ENCODE measurements at places on chromosomes 6 and 20.

DNA sequence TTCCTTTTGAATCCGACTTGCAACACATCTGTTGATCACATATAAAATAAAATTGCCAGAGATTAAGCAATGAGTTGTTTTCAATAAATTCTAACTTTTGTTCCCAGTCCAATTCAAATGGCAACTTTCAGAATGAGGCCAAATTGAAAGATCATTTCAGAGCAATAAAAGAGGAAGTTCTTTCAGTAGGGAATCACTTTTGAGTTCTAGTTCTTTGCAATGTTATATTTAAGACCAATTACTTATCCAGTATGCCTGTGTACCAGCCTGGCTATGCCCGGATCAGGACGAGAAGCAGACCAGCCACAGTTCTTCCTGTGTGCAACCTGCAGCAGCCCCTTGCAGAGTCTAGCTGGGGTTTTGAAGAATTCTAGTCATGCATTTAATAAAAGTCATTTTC lies 232.5 kb downstream of the BTBD9 start:
- DNase-seq = no peak

GRCh38 chr6:145045582-145045981 lies 689.7 kb downstream of the EPM2A start:
- no peak for DNase-seq

- DNase-seq = no peak
These were observed 115.5 kb downstream of the RFX6 start for GRCh38 chr6:116992546-116992945.

DNA sequence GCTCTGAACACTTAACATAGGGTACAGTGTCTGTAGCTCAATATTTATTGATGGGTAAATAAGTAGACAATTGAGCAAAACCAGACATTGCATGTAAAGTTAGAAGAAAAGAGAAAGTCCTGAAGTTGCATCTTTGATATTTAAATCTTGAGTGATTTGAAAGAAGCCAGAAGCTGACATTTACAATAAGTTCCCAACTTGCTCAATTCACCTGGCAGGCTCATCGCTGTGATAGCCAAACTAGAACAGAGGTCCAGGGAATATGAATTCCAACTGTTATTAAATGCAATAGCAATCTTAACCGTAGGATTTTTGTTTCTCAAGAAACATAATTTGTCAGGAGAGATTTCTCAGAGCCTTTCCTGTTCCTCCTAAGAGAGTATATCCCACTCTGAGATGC lies 65.9 kb upstream of the EDN1 start:
- no peak for DNase-seq

GRCh38 chr20:20820104-20820503 lies 107.7 kb upstream of the RALGAPA2 start:
- DNase-seq = no peak

DNA sequence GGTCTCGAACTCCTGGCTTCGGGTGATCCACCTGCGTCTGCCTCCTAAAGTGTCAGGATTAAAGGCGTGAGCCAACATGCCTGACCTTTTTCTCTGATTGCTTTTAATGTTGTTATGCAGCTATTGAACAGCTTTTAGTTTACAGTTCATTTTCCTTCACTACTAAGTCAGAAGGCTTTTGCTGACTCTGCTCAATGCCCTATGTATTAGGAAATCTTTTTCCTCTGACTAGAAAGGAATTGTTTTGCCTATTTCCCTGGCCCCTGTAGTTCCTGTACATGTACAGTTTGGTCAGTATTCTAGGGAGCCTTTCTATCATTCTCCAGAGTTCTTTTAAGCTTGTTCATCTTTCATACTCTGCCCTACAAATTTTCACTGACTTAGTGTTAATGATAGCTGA lies 280.2 kb downstream of the CDKAL1 start:
- DNase-seq = no peak

DNA sequence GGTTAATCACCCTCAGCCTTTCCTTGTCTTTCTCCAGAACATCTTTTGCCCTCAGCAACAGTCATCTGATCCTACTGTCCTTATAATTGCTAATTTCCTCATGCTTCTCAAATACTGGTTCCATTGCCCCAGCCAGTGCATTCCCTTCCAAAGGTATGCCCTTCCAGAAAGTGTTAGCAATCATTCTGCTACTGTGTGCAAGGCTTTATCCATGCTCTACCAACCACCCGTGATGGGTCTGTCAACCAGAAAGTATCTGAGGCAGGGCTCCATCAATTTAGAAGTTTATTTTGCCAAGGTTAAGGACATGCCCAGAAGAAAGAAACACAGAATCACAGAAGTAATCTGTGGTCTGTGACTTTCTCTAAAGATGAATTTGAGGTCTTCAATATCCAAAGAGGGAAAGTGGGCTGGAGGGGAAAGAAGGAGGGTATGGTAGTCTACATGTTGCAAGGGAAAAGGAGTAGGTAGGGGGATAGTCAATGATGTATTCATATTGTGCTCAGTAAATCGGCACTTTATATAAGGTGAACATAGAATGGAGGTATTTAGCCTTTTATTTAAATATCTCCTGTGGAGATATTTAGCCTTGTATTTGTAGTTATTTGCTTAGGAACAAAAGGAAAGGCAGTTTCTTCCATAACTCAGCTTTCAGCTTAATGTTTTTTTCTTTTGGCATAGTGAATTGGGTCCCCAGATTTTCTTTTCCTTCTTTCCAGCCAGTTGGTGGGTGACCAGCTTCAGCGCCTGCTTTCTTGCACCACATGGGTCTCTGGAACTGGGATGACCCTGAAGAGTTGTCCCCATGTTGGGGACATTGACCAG lies 35.2 kb upstream of the PAQR8 start:
- no peak for DNase-seq

GRCh38 chr6:36025260-36025931 lies 955 bp upstream of the SLC26A8 start:
- no peak for DNase-seq

- DNase-seq = no peak
These were observed 52.4 kb downstream of the OPN5 start for GRCh38 chr6:47834196-47834595.

DNA sequence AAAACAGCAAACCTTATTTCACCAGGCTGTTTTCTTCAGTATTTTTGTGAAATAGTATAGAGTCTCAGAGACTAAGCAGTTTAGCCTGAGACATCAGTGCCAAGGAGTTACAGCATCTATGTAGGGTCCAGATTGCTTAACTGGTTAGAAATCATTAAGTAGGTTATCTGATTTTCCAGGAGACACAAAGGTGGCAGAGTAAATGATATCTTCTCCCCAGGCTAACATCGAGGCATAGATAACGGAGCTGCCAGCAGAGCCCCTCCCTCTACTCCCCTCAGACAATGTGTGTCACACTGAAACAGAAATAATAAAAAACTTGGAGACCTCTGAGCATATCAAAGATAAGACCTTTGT lies 473.0 kb upstream of the CITED2 start:
- no peak for DNase-seq
